ENCODE measurements at places on chromosomes 7 and 10.

DNA sequence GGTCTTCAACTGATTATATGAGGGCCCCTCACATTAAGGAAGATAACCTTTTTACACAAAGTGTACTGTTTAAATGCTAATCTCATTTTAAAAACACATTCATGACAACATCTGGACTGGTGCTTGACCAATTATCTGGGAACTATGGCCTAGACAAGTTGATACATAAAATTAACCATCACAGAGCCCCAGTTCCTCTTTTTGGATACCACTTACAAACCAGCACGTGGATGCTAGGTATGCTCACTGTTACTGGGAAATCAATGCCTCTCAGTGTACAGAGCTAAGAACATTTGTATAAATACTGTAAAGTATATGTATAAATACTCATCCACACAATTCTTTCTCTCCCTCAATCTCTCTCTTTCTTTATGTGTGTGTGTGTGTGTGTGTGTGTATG is 1217.8 kb upstream of the LRRTM3 start:
- DNase-seq = no peak

GRCh38 chr10:103353281-103353680 is 2.3 kb upstream of the PCGF6 start:
- DNase-seq = no peak

DNA sequence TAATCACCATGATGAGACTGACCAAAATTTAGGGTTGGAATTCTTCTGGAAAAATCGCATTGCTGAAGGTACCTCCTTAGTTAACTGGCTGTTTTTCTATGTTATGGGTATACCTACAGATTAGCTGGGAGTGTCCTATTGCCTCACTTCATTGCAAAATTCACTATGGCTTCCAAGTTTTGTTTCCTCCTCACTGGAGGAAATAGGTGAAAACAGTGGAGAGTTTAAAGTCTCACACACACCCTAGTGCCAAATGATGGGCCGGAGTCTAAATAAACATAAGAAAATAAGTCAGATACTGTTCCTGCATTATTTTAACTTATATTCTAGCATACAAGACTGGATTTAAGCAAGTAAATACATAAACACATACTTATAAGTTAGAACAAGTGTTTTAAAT is 98.2 kb downstream of the AHR start:
- DNase-seq = no peak

DNA sequence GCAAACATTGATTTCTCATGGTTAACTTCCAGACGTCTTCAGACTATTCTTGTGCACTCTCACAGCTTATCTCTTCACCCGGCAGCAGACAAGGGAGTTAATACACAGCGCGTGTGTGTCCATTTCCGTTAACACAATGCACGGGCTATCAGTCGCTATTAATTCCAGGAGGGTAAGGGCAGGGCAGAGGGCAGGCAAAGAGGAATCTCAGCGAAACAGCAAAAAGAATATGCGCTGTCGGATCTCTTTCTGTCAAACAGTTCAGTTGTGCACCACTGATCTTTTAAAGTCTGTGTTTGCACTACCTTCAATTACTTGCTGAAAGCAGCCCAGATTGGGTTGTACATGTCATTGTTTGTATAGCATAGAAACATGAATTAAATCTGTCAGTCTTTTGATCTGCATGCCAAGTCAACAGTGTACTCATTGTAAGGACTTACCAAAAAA is 41.1 kb upstream of the CABCOCO1 start:
- DNase-seq = no peak

DNA sequence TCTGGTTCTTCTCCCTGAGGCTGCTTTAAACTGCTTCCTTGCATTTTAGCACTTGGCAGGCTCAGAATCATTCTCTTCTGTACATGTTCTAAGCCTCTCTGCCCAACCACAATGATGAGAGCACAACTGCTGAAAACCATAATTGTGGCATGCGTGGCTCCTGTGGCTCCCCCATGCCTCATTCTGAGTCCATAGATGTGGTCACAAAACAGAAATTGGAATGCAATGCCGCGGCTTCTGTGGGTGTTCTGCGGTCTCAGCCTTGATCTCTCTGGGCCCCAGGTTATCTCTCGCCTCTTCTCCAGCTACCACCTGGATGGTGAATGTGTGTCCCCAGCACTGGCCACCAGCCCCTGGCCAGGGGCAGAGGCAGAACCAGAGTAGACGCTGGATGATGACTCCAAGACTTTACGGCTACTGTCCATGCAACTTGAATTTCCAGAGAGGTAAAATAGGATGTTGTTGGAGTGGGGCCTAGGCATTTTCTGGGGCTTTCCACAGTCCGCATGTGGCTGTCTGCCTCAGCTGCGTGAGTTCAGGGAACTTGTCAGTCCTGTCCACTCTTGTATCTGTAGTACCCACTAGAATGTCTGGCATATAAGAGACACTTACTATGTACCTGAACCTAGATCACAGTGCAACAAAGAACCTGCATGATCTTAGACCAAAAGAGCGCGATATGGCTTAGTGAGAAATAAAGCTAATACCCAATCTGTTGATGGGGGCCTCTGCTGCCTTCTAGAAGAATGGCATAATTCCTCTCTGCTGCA is 52.4 kb upstream of the ADRB1 start:
- no peak for DNase-seq

- no peak for DNase-seq
Measured at GRCh38 chr7:50212016-50212325, 92.5 kb upstream of the IKZF1 start.

- no peak for DNase-seq
Measured at GRCh38 chr7:124263232-124263827, 230.5 kb upstream of the TMEM229A start.

- DNase-seq = no peak
Measured at GRCh38 chr7:117667456-117667855, 187.6 kb downstream of the CFTR start.

GRCh38 chr7:2541291-2542010 is 13.9 kb downstream of the BRAT1 start:
- no peak for DNase-seq

DNA sequence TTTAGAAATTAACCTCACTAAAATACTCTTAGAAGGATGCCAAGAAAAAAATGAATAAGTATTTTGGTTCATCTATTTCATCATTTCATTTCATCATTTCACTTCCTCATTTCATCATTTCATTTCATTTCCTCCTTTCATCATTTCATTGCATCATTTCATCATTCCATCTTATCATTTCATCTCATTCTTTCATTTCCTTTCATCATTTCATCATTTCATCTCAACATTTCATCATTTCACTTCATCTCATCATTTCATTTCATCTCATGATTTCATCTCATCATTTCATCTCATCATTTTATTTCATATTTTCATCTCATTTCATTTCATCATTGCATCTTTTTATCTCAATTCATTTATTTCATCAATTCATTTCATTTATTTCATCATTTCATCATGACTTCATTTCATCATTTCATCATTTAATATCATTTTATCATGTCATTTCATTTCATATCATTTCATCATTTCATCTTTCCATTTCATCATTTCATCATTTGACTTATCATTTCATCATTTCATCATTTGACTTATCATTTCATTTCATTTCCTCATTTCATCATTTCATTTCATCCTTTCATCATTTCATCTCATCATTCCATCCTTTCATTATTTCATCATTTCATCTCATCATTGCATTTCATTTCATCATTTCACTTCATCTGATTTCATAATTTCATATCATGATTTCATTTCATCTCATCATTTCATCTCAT is 129.9 kb downstream of the ZNF92 start:
- DNase-seq = no peak

- DNase-seq = no peak
Measured at GRCh38 chr10:76301950-76302349, 870.5 kb downstream of the LRMDA start.

- no peak for DNase-seq
Measured at GRCh38 chr10:73096041-73096448, 621 bp downstream of the P4HA1 start.

DNA sequence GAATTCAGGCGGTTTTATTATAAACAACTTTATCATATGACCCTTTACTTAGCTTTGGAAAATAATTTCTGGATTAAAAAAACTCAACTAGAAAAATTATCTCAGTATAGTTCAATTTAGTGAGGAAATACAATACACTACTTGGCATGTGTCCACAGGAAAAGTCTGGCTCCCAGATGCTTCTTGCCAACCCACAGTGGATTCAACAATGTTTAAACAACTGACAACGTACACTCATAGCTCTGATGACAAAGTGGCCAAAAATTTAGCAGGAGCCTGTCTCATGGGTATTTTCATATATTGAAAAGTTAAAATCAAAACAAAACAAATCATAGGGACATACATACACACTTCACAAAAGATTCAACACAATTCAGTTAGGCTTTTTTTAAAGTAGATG is 158.8 kb downstream of the SKAP2 start:
- DNase-seq = no peak

- DNase-seq = no peak
Measured at GRCh38 chr10:96632974-96633710, 46.3 kb upstream of the TM9SF3 start.

GRCh38 chr10:54496852-54497251 is 304.2 kb downstream of the PCDH15 start:
- DNase-seq = no peak

GRCh38 chr10:49310460-49310859 is 11.5 kb downstream of the C10orf71 start:
- no peak for DNase-seq

DNA sequence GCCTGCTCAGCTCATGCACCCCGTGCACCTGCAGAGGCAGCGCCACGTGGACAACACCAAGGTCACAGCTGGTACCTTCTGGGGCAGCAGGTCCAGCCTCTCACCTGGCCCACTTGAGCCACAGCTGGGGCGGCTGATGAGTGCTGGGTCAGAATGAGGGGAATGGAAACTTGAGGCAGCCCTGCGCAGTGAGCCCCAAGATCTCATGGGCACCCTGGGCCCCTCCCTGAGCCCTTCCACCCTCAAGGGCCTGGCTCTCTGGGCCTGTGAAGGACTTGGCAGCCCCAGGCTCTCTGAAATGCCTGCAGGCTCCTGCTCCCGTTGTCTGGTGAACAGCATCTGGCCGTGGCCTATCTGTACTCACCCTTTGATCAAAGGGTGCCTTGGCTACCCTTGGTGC is 112.7 kb downstream of the TCERG1L start:
- DNase-seq = no peak

- no peak for DNase-seq
Measured at GRCh38 chr7:152975076-152975475, 215.5 kb downstream of the ACTR3B start.

- DNase-seq = no peak
Measured at GRCh38 chr10:14592026-14592425, 182.7 kb downstream of the FAM107B start.

- no peak for DNase-seq
Measured at GRCh38 chr7:53800746-53801145, 741.4 kb upstream of the VSTM2A start.

DNA sequence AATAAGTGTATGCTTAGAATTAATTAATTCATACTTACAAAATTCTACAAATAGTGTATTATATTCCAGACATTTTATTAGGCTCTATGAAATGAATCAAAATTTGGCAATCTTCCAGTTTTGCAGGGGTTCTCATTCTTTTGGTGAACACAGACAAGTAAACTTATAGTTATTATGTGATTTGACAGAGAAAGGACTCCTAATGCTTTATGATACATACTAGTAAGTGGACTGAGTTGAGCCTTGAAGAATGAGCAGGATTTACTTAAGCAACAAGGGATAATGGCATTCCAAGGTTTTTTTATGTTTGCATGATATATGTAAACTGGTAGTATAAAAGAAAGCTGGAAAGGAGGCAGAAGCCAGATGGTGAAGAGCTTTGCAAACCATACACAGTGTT is 145.7 kb upstream of the FERD3L start:
- peak; percentile 56 for DNase-seq

DNA sequence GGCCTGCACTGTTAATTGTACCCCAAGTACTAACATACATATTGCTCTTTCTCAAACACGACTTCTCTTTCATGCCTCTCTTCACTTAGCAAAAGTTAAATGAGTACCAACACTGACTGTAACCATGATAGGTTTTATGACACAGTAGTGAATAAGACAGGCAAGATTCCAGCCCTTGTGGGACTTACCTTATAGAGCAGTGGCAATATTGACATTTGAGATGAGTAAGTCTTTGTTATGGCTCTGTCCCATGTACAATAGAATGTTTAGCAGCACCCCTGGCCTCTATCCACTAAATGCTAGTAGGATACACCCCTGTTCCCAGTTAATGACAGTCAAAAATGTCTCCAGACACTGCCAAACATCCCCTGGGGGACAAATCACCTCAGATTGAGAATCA is 11.9 kb upstream of the COL1A2 start:
- DNase-seq = no peak

DNA sequence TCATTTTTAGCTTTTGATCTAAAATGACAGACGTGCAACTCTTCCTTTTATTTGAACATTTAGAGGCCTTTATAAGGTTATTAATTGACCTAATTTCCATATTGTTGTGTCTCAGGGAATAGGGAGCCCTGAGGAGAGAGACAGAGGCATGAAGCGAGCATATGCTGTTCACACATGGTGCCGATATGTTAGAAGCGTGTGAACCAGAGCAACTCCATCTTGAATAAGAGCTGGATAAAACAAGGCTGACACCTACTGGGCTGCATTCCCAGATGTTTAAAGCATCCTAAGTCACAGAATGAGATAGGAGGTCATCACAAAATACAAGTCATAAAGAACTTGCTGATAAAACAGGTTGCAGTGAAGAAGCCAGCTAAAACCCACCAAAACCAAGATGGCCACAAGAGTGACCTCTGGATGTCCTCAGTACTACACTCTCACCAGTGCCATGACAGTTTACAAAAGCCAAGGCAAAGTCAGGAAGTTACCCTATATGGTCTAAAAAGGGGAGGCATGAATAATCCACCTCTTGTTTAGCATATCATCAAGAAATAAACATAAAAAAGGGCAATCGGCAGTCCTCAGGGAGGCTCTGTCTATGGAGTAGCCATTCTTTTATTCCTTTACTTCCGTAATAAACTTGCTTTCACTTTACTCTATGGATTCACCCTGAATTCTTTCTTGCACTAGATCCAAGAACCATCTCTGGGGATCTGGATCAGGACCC is 80.1 kb downstream of the SEC61G start:
- DNase-seq = no peak

Data from SK-N-MC (cell line).